ENCODE measurements at places on chromosomes 12 and 14.

DNA sequence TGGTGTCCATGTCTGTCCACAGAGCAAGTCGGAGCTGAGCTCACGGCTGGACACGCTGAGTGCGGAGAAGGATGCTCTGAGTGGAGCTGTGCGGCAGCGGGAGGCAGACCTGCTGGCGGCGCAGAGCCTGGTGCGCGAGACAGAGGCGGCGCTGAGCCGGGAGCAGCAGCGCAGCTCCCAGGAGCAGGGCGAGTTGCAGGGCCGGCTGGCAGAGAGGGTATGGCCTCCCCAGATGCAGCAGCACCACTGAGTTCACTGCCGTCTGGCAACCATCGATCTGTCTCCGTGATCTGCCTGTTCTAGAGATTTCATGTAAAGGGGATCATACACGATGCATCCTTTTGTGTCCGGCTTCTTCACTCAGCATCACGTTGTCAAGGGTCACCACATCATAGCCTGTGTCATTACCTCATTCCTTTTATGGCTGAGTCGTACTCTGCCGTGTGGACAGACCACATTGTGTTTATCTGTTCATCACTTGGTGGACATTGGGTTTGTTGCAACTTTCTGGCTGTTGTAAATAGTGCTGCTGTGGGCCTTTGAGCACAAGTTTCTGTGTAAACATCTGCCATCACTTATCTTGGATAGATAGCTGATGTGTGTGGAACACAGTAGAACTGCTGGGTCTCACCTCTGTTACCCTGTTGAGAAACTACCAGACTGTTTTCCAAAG lies 21.9 kb downstream of the HIP1R start:
- no peak for DNase-seq

DNA sequence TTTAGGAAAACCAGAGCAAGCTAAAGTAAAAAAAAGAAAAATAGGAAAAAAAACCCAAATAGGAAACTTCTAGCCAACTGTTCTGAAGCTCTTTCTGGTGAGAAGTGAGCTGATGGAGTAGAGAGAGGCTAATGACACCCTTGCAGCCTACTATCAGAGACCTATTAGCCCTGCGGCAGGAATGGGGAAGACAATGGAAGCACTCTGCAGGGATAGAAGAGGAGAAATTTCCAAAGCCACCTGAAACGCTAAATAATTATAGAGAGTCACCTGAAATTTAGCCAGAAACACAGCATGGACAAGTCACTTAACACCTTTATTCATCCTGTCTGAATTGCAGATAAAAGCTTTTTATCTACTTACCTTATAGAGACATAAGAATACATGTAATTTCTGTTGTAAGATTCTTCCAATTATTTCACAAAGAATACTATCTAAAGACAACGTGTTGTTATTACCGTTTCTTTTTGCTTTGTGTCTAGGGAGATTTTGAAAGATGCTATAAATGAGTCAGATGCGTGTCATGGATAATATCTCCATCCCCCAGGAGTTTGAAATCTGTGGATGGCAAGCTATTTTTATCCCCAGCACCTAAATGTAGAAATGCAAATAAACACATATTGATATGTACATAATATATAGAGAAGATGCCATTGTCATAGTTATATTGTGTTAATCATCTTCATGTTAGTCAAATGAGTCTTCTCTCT lies 138.6 kb downstream of the TPH2 start:
- no peak for DNase-seq

DNA sequence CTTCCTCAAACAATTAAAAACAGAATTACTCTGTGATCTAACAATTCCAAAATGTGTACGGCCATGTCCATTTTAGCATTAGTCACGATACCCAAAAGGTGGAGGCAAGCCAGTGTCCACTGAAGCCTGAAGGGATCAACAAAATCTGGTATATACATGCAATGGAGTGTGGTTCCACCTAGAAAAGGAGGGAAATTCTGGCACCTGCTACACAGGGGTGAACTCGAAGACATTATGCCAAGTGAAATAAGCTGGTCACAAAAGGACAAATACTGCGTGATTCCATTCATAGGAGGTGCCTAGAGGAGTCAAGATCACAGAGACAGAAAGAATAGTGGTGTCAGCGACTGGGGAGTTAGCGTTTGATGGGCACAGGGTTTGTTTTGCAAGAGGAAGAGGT lies 331.4 kb downstream of the MED13L start:
- DNase-seq, result no peak

DNA sequence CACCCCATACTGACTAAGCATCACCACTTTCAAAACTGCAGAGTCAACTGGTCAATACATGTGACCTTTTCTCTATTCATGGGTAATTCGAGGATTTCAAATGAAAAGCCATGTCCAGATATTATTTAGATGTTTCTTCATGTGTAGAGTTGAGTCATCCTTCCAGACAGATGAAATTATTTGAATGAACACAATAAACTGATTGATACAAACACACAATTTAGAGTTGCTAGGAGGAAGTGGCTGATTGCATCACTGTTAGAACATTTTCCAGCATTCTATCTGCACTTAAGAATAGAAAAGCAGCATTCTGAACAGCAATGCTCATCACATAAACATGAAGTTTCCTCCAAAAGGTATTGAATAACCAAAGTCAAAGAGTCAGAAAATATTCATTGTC lies 273.5 kb upstream of the SOX5 start:
- DNase-seq, result no peak

GRCh38 chr12:2856051-2856450 lies 788 bp downstream of the TEX52 start:
- DNase-seq, result no peak

DNA sequence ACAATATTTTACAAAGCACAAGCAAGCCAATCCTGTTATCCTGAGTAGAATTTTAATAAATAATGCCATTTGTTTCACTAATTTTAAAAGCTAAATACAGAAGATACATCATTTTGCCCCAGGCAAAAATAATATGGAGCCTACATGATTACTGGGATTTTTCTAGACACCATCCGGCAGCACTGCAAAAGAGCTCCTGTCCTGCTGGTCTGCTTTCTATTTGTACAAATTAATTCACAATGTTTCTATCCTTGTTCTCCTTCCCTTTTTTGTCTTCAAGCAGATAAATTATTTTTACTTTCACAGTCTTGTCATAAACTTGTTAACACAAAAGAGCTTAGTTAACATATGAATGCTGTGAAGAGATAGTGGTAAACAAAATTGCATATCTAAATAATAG lies 4.6 kb downstream of the SIX1 start:
- DNase-seq, result no peak

DNA sequence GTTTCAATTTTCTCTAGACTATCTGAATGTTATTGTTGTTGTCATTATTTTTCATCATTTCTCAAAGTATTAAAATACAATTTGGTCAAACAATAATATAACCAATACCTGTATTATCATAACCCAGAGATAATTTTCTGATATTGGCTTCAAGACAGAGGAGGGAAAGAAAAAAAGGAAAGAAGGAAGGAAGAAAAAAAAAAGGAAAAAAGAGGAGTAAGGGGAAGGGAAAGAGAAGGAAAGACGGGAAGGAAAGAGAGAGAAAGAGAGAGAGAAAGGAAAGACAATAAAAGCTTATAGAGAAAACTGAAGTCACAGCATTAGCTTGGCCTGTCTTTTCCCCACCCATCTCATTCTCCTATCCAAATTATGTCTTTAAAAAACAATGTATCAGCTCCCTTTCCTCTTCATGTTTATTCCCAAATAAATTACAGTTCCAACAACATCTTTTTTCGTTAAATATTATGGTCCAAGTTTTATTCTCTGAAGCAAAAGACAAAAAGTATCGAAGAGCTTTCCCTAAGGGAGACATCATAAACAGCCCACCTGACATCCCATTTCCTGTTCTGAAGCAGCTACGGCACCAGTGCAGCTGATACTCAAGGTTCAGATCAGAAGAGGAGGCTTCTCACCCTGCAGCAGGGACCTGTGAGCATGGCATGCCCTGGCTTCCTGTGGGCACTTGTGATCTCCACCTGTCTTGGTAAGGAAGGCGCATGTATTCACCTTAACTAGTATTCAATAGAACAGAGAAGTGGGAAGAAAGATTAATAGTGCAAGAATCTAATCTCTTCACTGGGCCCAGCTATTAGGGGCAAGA lies 308.3 kb downstream of the DAD1 start:
- DNase-seq, result no peak
